ENCODE measurements at places on chromosomes 7 and 10.
A peak's percentile ranks its signal among the peaks of the same experiment; 100 is the strongest.

DNA sequence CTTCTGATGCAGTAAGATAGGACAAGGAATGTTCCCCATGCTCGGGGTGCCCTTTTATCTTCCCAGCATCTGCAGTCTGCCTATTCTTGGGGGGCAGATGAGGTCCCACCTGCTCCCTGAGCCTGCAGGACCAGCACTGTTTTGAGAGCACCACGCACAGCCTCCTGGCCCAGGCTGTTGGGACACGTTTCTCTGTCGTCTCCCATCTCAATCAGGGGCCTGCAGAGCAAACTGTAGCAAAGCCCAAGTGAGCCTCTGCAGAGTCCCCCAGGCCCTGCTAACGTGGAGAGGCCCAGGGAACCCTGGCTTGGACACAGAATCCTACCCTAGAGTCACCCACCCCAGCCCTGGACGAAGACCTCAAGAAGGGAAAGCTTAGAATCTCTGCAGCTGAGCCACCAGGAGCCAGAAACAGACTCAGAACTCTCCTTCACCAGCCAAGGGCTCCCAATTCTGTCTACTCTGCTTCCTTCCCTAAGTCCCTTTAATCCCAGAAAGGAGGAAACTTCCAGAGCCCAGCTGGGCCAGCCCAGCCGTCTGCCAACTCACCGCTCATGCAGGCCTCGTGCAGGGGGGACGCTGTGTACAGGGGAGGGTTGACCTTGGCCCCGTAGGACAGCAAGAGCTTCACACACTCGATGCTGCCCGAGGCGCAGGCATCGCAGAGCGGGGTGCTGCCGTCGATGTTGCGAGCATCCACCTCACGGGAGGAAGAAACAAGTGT, 15.6 kb downstream of the ASB13 start:
- no peak for DNase-seq

DNA sequence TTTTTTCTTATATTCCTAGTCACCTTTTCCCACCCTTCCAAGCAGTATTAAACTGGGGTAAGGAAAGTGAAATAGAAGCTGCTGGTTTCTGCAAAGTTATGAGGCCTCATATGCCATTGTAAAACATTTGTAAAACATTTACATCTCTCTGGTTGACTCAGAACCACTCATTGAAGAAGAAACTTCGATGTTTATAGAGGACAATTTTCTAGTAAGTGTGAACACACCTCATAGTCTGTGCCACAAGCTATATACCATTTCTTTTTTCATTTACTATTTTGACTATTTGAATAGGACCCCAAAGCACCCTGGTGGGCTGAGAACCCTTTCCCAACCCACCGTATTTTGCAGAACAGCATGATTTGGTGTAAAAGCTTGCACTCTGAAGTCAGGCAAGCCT, 12.9 kb upstream of the ITGB1 start:
- DNase-seq, result no peak

GRCh38 chr7:70856901-70857630, 274.9 kb upstream of the GALNT17 start:
- peak; percentile 89 for DNase-seq

GRCh38 chr10:1057106-1057657, 997 bp downstream of the WDR37 start:
- DNase-seq, result no peak

GRCh38 chr7:34973400-34973760, 63.9 kb downstream of the DPY19L1 start:
- DNase-seq, result no peak

Data from progenitor cell of endocrine pancreas (in vitro differentiated cells).